ENCODE measurements at places on chromosomes 4 and X.
A peak's percentile ranks its signal among the peaks of the same experiment; 100 is the strongest.

DNA sequence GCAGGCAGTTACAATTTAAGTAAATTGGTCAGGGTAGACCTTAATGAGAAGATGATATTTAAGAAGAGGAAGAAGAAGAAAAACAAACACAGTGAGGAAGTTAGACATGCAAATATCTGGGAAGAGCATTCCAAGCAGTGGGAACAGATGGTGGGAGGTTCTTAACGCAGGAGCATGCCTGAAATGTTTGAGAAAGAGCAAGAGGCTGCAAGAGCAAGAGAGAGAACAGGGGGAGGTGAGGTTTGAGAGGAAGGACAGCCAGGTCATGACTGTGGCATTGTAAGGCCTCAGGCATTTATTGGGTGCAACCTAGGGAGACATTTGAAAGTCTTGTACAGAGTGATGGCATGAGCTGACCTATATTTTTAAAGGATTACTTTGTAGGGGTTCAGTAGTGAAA is 136.0 kb downstream of the UGT8 start:
- DNase-seq: no peak

- no peak for DNase-seq
Measured at GRCh38 chr4:84317513-84317912, 181.6 kb downstream of the NKX6-1 start.

DNA sequence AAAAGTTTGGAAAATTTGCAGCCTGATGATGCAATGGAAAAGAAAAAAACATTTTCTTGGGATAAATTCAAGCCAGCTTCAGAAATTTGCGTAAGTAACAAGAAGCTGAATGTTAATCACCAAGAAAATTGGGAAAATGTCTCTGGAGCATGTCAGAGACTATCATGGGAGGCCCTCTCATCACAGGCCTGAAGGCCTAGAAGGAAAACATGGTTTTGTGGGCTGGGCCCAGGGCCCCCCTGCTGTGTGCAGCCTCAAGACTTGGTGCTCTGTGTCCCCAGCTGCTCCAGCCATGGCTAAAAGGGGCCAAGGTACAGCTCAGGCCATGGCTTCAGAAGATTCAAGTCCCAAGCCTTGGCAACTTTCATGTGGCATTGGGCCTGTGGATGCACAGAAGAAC is 1049.8 kb upstream of the GRIA3 start:
- DNase-seq: no peak

DNA sequence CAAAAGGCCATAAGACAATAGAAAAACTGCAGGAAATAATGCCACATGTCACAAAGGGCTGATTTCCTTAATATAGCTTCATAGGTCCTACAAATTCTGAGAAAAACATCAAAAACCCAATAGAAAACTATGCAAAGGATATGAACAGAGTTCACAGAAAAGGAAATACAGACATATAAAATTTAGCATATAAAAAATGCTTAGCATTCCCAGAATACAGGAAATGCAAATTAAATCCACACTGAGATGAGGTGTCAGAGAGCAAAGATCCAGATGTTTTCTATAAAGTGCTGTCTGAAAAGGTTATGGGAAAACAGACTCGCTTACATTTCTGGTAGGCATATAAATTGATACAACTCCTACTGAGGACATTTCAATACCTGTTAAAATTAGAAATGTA is 33.8 kb downstream of the TXK start:
- no peak for DNase-seq

- no peak for DNase-seq
Measured at GRCh38 chrX:7294483-7294882, 146.5 kb upstream of the PUDP start.

GRCh38 chr4:26299254-26299882 is 21.4 kb upstream of the RBPJ start:
- no peak for DNase-seq

GRCh38 chrX:80432441-80432840 is 12.2 kb downstream of the TENT5D start:
- DNase-seq: no peak

GRCh38 chr4:119746951-119747350 is 118.3 kb upstream of the PDE5A start:
- DNase-seq: no peak

DNA sequence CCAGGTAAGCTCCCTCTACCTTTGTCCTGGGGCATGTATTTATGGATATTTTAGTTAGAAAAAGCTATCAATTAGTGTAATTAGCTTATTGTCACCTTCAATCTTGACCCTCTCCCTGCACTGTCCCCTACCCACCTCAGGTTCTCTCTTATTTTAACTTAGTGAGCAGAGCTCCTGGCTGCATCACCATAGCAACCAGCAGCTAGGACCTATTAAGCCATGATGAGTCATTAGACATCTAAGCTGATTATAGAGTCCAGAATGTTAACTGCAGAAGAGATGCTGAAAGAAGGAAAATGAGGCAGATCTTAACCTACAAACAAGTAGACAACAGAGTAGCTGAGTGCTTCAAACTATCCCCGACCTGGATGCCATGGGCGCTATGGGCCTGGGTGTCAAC is 36.6 kb downstream of the MAGEE2 start:
- no peak for DNase-seq

GRCh38 chr4:156196722-156197121 is 243.1 kb upstream of the CTSO start:
- no peak for DNase-seq

GRCh38 chr4:113327494-113327893 is 278.0 kb downstream of the ANK2 start:
- no peak for DNase-seq

- DNase-seq: no peak
Measured at GRCh38 chrX:80765220-80765625, 44.5 kb downstream of the BRWD3 start.

GRCh38 chr4:64969081-64969480 is 559.8 kb upstream of the TECRL start:
- DNase-seq: no peak

GRCh38 chr4:138494116-138494515 is 252.0 kb upstream of the SLC7A11 start:
- DNase-seq: no peak

DNA sequence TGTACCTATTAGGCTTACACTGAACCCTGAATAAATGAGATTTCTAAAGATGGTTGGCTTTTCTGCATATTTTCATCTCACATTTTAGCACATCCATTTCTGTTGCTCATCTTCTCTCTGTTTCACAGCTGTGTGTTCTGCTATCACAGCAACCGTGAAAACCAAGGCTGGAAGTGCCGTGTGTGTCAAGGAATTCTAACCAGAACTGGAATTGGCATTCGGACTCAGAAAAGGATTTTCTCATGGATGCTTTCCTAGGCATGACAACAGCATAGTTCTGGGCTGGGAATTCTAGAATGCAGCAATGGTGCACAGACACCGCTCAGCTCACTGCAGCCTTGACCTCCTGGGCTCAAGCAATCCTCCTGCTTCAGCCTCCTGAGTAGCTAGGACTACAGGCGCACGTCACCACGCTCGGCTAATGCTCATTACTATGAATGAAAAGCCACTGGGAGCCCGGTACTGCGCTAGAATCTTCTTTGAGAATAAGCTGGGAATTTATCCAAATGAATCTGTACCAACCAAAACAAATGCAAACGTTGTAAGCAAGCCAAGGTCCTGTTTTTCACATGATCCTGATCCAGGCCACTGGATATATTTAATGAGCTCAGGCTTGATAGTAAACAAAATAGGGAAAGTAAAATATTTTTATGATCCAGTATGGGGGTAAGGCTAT is 105.2 kb downstream of the RBM47 start:
- no peak for DNase-seq

- DNase-seq: peak; percentile 61
Measured at GRCh38 chr4:104394406-104395167, 100.1 kb downstream of the CXXC4 start.

DNA sequence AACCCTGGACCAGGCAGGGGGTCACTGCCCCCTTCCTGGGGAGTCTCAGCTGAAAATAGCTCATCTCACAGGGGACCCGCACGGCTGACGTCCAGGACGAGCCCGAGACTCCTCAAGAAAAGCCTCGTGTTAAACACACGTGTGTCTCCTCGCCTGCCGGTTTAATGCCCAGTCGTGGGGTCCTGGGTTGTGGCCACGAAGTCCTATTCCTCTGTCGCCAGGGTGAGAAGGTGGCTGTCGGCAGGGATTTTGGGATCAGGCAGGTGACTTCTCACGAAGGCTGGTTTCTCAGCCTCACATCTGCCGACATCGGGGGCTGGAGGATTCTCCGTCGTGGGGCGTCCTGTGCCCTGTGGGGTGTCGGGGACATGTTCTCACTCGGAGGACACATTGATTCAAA is 44.3 kb upstream of the PPP2R3B start:
- DNase-seq: no peak

GRCh38 chrX:153379971-153380581 is 21.1 kb downstream of the PNMA6E start:
- DNase-seq: no peak

DNA sequence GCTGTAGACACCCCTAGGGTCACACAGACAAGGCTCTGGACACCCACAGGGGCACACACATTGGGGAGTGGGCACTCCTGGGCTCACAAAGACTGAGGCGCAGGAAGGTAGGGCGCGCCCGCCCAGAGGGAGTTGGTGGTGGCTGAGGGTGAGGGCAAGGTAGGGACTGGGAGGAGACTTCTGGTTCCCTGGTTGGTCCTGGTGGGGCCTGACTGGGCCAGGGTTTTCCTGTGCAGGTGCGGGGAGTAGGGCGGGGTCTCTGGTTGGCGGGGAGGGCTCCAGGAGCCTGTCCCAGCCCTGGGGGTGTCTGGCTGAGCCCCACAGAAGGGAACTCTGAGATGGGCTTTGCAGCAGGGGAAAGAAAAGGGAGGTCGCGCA is 6.7 kb upstream of the WAS start:
- no peak for DNase-seq

GRCh38 chr4:113730467-113731216 is 30.9 kb downstream of the CAMK2D start:
- no peak for DNase-seq

DNA sequence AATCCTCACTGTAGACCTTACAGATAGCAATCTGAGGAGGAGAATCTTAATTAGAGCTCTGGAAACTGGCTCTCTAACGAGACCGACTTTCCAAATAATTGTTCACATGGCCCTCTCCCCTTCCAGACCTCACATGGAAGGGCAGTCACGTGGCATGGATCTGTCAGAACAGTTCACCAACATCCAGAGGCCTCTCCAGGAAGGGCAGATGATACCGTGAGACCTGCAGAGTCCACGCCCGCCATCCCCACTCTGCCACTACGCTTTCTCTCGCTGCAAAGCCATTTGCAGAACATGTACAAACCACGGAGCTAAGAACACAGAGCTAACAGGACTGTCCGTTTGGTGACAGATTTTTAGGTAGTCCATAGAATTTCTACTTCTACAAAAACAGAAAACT is 20.7 kb downstream of the FAT1 start:
- no peak for DNase-seq

DNA sequence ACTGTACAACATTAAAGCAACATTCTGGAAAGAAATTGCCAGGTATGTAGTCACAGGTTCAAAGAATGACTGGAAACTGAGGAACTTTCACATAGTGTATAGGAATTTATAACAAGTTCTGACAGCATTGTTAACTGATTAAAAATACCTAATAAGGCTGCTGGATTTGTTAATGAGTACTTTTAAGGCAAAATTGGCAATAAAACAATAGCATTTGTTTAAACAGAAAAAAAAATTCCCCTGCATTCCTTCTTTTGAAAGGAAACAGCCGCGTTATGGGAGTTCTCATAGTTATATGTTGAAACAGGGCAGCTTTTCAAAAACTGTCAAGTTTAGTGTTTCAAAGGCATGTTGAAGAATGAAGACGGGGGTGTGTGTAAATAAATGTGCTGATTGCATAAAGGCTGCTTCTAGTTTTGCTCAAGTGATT is 282.5 kb upstream of the FAT1 start:
- DNase-seq: no peak

DNA sequence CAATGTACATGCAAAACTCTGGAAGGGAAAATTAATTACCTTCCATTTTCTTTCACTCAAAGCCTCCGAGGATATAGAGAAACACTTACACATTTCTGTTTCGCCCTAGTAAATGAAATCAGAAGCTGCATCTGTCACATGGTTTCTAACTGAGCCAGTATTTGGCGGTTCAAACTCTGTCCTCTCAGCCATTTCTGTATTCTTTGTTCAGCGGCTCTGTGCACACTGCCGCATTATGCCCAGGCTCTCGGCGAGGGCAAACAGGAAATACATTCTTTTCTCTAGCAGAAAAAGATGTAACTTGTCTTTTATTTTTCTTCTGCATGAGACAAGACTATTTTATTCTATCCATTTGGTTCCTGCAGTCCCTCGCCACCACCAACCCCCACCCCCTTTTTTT is 71.4 kb upstream of the GPM6B start:
- peak; percentile 58 for DNase-seq
